ENCODE measurements at places on chromosomes 7 and 10.

- DNase-seq = no peak
Observed at GRCh38 chr10:48634198-48634983, 29.5 kb upstream of the ARHGAP22 start.

GRCh38 chr10:63605197-63605967 lies 84.2 kb downstream of the REEP3 start:
- no peak for DNase-seq

DNA sequence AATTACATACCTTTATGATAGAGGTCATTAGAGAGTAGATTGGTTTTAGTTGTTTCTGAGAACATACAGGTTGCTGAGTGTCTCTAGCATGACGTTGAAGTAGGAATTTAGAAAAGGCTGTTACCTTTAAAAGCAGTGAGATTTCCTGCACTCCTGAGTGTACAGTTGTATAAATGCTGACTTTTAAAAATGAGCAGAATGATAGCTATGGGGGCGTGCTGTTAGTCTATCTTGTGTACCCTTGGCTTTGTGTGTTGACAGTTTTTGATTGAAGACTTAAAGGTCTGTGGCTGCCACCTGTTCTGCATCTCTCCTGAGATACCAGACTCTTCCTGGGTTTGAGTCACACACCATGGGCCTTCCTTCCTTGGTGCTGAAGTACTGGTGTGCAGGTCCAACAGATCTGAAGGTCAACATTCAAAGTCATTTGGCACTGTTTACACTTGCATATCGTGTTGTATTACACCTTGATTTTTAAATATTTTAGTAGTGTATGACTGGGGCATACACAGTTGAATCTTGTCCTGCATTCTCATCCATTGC lies 23.8 kb downstream of the DNAJB6 start:
- no peak for DNase-seq

DNA sequence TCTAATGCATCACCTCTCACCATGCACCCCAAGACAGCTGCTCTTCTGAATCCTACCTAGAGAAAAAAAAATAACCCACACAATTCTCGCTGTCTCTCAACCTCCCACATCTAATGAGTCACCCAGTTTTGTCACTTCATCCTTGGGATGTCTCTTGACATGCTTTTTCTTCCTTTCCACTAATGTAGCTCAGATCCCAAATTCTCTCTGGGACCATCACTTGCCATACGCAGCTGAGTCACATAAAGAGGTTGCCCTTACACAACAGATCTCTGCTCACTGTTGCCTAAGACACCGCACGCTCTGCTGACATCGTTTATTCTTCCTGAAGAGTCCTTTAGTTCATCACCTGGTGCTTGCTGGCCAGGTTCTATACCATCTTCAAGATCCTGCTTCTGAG lies 606.0 kb upstream of the GALNT17 start:
- DNase-seq = no peak

- DNase-seq = no peak
Observed at GRCh38 chr10:113080925-113081229, 130.8 kb downstream of the TCF7L2 start.

- no peak for DNase-seq
Observed at GRCh38 chr10:132692311-132692710, 93.6 kb downstream of the NKX6-2 start.

- no peak for DNase-seq
Observed at GRCh38 chr7:148770004-148770403, 71.3 kb downstream of the CUL1 start.

GRCh38 chr10:133231946-133232574 lies 2.0 kb downstream of the UTF1 start:
- DNase-seq = no peak

GRCh38 chr10:126110489-126111180 lies 214.3 kb downstream of the FANK1 start:
- no peak for DNase-seq

GRCh38 chr10:133554600-133554999 lies 10.8 kb downstream of the SYCE1 start:
- DNase-seq = no peak

DNA sequence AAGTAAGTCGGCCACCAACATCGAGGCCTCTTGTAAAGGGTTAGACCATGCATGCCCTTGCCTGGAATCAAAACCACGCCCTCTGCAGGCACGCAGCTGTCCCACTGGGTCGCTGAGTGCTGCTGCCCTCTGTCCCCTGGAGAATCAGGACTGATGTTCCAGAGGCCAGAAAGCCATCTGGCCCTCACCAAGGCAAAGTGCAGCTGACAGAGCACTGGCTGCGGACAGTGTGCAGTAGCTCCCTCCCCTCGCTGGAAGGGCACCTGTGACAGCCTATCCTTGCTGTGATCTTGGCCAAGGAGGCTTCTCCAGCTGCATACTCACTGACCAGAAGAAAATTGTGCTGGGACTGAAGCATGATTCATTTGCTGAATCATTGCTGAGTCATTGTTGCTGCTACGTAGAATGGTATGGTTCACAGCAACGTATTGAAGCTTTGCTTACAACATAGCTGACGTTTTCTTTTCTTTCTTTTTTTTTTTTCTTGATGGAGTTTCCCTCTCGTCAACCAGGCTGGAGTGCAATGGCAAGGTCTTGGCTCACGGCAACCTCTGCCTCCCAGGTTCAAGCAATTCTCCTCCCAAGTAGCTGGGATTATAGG lies 30.4 kb downstream of the DDC start:
- DNase-seq = peak; percentile 36

GRCh38 chr10:25839683-25840082 lies 94.3 kb upstream of the MYO3A start:
- no peak for DNase-seq

- peak; percentile 3 for DNase-seq
Observed at GRCh38 chr10:116765648-116766081, 23.3 kb upstream of the HSPA12A start.

GRCh38 chr10:13239923-13240322 lies 5.7 kb upstream of the UCMA start:
- DNase-seq = no peak

GRCh38 chr7:132785870-132786269 lies 209.6 kb upstream of the PLXNA4 start:
- DNase-seq = no peak

DNA sequence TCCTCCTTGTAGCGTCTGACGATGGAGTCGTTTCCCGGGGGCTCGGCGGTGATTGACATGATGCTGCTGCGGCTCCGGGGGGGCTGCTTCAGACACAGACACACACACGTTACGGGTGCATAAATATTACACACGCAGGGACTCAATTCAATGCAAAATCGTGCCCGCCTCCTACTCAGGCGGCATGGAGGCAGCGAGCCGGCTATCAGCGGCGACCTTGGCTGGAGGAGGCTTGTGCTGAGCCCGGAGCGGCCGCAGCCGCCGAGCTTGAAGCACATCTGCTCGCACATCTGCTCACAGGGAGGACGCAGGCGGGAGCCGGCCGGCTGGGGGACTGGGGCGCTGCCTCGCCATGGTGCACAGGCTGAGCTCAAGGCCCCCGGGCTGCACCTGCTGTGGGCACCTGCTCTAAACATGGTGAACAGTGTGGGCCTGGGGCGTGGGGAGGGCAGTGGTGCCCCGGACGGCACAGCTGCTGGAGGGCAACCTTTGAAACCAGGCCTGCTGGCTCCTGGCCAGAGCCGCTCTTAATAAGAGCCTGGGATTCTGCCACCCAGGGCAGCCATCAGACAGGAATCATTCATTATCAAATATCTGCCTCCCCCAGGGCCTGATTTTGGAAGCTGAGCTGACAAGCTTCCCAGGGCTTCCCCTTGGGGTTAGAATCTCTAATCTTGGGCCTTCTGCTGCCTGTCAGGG lies 84.7 kb upstream of the GNA12 start:
- no peak for DNase-seq

GRCh38 chr7:87151002-87151728 lies 1.1 kb upstream of the DMTF1 start:
- DNase-seq = no peak

DNA sequence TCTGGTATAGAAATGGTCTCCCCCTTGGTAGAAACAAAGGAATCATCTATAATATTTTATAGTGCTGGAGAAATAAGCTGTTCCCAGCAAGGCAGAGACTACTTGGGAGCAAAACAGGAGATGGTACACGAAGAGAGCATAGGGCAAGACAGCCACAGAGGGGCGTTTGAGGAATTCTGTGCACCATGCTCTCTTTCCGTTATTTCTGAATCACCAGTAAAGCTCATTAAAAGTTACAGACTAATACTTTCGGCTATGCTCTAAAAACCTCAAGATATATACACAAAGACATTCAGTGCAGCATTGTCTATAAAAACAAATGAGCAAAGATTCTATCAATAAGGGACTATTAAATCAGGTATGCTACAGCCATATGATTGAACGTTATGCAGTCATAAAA lies 68.5 kb upstream of the FHIP2A start:
- DNase-seq = no peak

DNA sequence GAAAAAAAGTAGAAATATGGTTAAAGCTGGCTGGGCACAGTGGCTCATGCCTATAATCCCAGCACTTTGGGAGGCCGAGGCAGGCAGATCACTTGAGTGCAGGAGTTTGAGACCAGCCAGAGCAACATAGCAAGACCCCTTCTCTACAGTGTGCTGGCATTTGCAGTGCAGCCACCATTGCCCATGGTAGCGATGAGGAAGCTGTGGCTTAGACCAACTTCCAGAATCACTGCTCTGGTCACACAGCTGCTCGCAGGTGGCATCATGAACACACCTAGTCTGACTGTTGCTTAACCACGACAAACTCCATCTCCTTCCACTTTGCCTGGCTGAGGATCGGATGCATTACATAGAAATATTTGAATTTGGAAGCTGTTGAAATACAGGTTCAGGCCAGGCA lies 137.1 kb downstream of the CUX1 start:
- DNase-seq = no peak

GRCh38 chr10:50275650-50276235 lies 24.4 kb upstream of the ASAH2 start:
- no peak for DNase-seq

DNA sequence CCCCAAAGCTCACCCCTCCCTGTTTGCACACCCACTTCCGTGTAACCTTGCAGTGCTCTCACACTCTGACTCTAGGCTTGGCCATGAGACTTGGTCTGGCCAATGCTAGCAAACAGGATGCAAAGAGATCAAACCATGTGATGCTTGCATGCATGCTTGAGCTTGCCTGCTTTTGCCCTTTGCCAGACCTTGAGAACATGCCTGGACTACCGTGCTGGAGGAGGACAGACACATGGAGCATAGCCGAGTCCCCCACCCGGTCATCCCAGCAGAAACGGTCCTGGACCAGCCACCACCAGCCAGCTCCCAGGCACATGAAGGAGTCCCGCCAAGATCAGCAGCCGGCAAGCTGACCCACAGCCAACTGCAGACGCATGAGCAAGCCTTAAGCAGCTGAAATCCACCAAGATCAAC lies 23.4 kb downstream of the PYROXD2 start:
- DNase-seq = no peak

DNA sequence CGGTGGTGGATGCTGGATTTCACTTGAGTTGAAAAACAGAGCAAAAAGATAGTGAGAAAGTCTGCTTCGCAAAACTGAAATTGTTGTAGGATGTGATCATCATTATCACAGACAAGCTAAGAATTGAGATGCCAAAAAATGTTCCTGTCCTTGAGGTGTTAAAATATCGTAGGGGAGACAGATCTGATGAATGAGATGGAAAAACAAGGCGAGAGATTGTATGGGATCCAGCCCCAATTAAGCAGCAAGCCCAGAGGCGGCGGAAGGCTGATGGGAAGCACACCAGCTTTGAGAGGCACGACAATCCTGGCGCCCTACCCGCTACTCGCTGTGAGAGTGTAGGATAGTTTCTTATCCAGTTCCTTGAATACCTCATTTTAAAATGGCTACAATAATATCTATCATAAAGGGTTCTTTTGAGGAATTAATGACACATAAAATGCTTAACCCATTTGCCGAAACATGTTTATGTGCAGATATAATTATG lies 131.1 kb upstream of the PTN start:
- no peak for DNase-seq

DNA sequence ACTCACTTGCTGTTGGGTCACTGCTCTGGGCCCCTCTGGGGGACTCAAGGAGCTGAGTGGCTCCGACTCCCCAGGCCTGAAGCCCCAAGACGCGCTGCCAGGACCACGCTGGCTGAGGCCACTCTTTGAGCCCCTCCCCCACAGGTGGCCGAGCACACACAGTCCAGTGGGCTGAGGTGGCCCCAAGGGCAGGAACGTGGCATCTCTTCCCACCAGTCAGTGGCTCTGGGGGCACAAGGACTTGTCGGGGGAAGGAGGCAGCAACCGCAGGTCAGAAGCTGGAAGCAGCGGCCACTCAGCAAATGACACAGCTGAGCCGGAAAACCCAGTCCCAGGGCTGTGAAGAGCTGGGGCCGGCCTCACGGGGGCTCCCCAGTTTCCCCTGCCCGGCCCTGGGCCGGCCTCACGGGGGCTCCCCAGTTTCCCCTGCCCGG lies 24.1 kb downstream of the GRIFIN start:
- peak; percentile 16 for DNase-seq

DNA sequence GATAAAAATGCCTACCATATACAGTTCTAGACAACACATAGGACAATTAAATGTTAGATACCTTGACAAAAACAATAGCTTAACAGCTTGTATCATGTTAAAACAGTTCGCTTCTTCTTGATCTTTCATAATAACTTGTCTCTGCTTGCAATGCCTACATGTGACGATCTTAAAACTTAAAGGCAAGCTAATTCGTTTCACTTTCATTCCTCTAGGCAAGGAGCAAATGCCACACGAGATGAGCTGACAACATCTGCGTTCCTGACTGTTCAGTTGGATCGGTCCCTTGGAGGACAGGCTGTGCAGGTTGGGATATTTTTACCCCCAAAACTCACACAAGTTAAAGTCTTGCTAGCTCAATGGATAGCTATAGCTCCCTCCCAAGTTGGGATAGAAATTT lies 51.6 kb upstream of the ARL4A start:
- no peak for DNase-seq

GRCh38 chr10:54559498-54559897 lies 241.5 kb downstream of the PCDH15 start:
- no peak for DNase-seq

DNA sequence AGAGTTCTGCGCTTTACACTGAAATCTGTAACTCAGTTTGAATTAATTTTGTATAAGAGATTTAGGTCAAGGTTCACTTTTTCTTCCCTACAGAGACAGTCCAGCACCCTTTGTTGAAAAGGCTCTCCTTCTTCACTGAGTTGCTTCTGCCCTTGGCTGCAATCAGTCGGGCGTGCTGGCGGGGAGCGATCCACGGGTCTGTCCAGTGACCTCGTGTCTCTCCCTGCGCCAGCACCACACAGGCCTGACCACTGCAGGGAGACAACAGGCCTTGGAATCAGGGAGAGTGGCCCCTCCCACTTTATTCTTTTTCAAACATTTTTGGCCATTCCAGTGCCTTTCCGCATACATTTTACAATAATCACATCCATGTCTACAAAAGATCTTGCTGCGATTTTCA lies 66.9 kb downstream of the AMZ1 start:
- DNase-seq = no peak

DNA sequence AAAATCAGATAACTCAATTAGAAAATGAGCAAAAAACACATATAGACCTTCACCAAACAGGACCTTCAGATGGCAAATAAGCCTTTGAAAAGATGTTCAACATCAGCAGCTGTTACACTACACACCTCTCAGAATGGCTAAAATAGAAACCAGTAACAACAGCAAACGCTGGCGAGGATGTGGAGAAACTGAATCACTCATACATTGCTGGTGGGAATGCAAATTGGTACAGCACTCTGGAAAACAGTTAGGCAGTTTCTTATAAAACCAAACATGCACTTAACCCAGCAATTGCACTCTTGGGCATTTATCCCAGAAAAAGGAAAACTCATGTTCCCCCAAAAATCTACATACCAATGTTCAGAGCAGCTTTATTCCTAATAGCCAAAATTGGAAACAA lies 37.7 kb upstream of the SMARCD3 start:
- DNase-seq = no peak
